ENCODE measurements at places on chromosomes 3 and 15.

GRCh38 chr3:21991061-21991460 lies 240.1 kb upstream of the ZNF385D start:
- no peak for DNase-seq

GRCh38 chr15:90643301-90643632 lies 73.9 kb upstream of the BLM start:
- DNase-seq = no peak

DNA sequence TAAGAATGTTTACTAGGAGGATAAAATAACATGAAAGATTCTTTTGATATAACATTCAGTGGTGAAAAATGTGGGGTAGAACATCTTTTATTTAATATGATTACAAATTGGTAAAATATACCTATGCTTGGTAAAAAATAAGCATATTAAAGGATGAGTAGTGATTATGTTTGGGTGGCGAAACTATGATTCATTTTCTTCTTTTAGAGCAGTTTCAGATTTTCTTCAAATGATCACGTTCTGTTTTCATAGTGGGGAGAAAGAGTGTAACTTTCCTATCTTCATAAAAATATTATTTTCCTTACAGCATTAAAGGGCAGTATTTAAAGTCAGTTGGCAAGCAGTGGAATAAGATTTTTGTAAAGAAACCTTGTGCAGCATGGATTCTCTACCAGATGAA lies 15.5 kb downstream of the DZIP3 start:
- DNase-seq = no peak

DNA sequence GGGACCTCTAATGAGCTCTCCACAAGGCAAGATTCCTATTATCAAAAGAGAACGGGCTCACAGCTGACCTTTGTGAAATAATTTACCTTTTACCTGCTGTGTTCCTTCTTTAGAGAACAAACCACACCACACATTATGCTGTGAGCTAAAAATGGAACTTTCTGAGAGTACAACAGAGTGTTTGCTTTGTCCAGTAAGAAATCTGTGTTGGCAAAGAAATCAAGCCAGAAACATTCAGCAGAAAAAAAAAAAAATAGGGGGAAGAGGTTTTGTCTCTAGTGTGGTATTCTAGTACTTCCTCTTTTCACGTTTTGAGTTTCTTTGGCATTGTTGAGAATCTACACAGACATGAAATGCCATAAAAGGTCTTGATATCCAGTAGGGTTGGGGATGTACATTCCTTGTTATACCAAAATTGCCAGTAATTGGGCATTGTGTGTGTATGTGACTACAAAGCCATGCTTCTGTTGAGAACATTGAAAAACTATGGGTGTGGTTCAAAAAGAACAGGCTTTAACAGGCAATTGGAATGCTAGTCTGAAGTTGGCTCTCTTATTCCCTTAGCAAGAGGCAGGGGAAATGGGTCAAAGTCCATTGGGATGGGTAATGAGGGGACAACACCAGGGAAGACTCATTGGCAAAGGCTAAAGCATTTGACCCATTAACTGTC lies 273.5 kb downstream of the NEK10 start:
- DNase-seq = no peak

DNA sequence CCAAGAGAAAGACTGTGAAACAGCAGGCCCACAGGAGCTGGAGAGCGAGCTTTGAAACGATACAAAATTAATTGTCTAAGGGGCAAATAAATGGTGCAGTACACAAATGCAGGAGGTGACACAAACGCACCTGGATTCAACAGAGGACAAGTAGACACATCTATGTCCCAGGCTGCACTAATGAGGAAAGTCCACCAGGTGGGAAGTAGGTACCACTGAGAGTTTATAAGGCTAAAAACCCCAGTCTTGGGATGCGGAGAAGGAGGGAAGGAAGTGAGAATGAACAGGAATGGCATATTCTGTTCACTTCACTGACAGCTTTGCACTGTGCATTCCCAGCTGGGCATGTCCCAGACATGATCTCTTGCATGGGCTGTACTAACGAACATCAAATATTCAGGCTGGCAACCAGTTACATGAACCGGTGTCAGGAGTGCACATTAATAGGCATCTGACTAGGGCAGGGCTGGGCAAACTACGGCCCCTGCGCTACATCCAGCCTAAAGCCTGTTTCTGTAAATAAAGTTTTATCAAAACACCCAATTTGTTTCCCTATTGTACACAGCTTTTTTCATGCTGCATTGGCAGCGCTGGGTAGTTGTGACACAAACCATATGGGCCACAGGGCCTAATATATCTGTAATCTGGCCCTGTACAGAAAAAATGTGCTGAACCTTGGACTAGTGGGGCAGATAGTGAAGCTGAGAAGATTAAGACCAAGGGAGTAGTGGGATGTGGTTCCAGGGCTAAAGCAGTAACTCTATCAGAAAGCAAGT lies 107.0 kb downstream of the IGF2BP2 start:
- no peak for DNase-seq

GRCh38 chr15:72202801-72203506 lies 5.4 kb upstream of the GRAMD2A start:
- DNase-seq = no peak

GRCh38 chr3:43181202-43181821 lies 75.4 kb upstream of the POMGNT2 start:
- DNase-seq = peak; percentile 62

GRCh38 chr3:69901802-69902201 lies 97.7 kb upstream of the SAMMSON start:
- DNase-seq = no peak

GRCh38 chr15:94749811-94750617 lies 518.7 kb downstream of the MCTP2 start:
- DNase-seq = no peak

DNA sequence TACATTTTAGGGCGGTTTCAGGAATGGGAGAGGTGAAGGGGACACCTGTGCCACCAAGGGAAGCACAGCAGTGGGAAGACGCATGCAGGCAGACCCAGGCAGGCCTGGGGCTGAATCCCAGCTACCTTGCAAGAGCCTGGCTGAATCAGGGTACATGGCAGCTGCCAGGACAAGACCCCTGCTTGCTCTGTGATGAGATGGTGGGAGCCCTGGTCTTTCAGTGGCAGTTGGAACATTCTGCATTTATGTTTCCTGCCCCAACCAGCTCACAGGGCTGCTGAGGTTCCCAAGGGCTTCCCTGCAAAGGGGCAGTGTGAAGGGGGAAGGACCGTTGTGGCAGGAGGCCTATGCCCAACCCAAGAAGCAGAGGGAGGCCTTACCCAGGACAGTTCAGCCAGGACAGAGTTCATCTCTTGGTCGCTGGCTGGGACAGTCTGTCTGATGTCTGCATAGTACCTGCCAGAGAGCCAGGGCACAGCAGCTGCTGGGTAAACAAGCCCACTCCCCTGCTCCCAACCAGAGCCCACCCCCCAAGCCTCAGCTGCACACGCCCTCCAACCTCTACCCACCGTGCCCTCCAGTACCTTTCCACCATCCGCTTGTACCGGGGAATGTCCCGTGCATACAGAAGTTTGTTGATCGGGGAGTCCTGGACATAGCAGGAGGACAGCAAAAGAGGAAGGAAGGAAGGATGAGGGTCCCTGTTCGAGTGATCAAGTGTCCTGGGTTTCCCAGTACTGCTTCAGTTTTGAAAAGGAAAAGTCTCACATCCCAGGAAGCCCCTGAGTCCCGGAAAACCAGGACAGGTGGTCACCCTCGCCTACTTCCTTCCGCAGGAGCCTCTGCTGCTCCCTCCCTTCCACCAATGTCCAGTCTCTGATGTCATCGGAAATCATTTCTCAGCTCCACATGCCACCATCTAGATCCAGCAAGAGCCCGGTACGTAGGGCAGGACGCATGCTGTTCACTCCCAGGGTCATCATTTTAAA lies 23.1 kb downstream of the PLXNB1 start:
- DNase-seq = no peak

DNA sequence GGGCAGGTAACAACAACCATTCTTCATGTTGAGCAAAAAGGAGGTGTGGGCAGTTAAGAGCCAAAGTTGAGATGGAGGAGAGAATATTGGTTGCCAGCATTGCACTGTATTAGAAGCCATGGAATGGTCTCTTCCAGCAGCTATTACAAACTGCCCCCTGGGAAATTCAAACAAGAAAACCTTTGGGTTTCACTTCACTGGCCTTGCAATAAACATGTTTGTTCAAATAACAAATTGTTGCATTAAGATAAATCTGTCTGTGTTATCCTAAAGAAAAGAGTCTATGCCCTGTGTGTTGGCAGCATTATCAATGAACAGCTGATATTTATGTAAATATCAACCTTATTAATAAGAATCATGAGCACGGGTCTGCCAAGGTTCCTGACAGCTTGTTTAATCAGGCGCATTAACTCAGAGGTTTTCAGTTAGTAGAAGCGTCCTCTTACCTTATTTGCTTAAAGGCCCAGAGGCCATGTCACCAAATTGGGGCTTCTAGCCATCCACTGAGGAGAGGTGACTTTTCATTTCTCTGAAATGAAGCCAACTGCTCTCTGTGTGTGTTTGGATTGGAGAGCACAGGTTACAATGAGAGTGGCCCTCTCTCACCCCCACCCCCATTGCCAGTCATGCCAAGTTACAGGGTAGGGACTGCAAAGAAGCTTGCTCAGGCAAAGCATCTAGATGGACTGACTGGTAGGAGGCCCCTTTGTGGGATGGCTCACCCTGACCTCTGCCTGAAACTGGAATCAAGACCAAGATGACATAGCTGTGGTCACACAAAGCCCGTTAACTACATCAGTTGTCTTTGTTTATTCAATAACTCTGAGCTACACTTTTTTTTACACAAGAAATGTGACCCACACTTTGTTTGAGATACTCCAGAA lies 10.5 kb downstream of the FILIP1L start:
- no peak for DNase-seq

GRCh38 chr15:35271371-35272043 lies 186.4 kb upstream of the NANOGP8 start:
- no peak for DNase-seq

- no peak for DNase-seq
Measured at GRCh38 chr3:71784914-71785531, at the start of gene PROK2. Gene PROK2 (minus strand): TSS chr3:71785148. CDS start chr3:71785052, 96 bp downstream.

DNA sequence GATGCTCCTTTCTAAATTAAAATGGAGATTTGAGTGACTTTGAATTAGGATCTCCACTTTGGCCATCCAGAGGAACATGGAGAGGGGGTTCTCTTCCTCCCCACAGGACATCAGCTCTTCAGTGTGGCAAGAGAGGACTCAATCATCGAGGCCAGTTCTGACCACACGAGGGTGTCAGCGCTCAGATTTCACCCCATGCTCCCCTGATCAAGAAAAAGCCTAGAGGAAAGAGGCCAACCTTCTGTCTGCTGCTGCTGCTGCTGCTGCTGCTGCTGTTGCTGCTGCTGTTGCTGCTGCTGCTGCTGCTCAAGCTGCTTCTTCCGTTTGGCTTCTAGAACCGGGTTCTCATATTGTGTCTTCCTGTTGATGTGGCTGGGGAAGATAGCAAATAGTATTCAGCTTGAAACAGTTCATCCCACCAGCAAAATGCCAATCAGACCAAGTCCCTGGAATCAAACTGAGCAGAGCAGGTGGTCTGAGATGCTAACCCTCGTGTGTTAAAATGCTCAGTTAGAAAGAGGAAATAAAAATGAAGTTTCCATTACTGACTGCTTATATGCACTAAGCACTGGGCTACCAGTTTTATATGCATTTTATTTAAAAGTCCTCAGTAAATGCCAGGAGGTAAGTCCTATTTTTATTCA lies 599.0 kb downstream of the MAGI1 start:
- peak; percentile 2 for DNase-seq

DNA sequence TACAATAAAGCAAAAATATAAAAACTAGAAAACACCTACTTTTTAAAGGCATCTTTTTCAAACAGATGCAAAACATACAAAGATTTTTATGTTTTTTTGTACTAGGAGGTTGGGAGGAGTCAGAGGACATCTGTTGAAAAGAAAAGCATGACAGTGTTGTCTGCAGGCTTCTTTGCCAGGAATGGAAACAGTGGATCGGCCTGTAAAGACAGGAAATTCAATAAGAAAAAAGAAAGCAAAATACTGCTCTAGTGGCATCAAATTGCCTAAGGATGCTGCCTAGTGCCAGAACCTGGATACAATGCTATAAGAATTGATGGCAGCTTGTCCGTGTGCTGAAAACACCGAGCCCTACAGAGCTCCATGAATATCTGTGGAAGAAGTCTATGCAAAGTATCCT lies 69.9 kb downstream of the TBC1D5 start:
- DNase-seq = no peak

- DNase-seq = no peak
Measured at GRCh38 chr15:40743921-40744814, 10.9 kb downstream of the RMDN3 start.

- no peak for DNase-seq
Measured at GRCh38 chr3:113698213-113698742, 1.8 kb upstream of the USF3 start.

- DNase-seq = no peak
Measured at GRCh38 chr3:8529181-8529637, 27.6 kb downstream of the LMCD1 start.

GRCh38 chr3:98890181-98890835 lies 11.2 kb downstream of the DCBLD2 start:
- DNase-seq = no peak

GRCh38 chr3:159837725-159838124 lies 150.9 kb upstream of the IL12A start:
- no peak for DNase-seq

DNA sequence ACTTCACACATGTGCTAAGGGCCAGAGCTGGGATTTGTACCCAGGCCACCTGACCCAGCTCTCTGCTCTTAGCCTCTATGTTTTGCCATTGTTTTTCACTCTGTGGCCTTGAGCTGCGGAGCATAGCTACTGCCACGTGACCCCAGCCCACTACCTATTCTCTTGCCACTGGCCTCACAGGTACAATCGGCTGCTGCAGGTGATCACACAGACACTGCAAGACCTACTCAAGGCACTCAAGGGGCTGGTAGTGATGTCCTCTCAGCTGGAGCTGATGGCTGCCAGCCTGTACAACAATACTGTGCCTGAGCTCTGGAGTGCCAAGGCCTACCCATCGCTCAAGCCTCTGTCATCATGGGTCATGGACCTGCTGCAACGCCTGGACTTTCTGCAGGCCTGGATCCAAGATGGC lies 46.2 kb downstream of the SEMA3G start:
- no peak for DNase-seq

DNA sequence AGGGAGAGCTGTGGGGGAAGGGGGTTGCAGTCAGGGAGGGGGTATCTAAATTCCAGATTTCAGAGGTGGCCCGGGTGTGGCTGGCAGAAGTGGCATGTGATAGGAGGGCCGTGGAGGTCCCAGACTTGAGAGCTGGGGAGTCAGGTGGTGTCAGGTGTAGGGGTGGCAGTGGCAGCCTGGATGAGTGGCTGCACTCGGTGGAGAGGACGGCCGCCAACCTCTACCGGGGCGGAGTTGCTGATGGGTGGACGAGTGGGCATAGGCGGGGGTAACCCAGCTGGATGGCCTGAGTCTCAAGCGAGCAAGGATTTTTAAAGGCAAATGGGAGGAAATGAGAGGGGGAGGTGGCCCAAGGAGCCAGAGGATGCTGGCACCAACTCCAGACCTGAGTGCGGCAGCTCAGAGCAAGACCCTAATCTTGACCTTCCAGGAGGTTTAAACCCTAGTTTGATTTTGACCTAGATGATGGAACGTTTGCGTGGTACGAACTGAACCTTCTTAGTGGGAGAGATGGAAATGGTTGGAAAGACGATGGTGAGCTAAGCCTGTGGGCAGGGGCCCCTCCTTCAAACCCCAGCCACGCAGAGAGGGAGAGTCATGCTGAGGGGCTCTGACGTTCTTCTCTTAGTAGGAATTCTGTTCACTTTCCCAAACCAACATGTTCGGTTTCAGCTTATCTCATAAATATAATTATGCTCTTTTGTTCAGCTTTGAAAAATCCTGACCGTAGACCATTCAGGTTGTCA lies 8.0 kb downstream of the TRAK1 start:
- DNase-seq = no peak

GRCh38 chr3:22045882-22046281 lies 294.9 kb upstream of the ZNF385D start:
- no peak for DNase-seq

GRCh38 chr15:28989239-28989830 lies 103.6 kb downstream of the APBA2 start:
- DNase-seq = no peak

All from LoVo (cell line).